SJSA1 (cell line): ENCODE measurements at places on chromosomes 2 and 18. TPM values are rescaled to one million over a fixed set of nuclear protein-coding genes. Genes with fewer than 3 reads are reported as not detected.
A peak's percentile ranks its signal among the peaks of the same experiment; 100 is the strongest.

TMEM87B gene
- total RNA-seq = 32.5 and 53.0 TPM in 2 replicates

TACR1 gene
- total RNA-seq = 0.13 TPM in 1 of 2 replicates, not detected in the other

LCT gene
- not detected in 2 replicates for total RNA-seq

AKAIN1 gene
- not detected in 2 replicates for total RNA-seq

CCDC148 gene
- total RNA-seq = 3.2 and 3.5 TPM in 2 replicates

ZNF385B gene
- not detected in 2 replicates for total RNA-seq

GRCh38 chr2:219619235-219619634 is 8.2 kb upstream of the SLC4A3 start:
- H3K27me3 ChIP-seq = peaks cover 4% of the 10 kb centered on the region; the same call in 1 of the 2 replicates
- H3K36me3 ChIP-seq = peaks cover 4% of the 10 kb centered on the region; the same call in 1 of the 2 replicates
- no peak overlapping the region for H3K4me3 ChIP-seq
- DNase-seq = no peak

DNA sequence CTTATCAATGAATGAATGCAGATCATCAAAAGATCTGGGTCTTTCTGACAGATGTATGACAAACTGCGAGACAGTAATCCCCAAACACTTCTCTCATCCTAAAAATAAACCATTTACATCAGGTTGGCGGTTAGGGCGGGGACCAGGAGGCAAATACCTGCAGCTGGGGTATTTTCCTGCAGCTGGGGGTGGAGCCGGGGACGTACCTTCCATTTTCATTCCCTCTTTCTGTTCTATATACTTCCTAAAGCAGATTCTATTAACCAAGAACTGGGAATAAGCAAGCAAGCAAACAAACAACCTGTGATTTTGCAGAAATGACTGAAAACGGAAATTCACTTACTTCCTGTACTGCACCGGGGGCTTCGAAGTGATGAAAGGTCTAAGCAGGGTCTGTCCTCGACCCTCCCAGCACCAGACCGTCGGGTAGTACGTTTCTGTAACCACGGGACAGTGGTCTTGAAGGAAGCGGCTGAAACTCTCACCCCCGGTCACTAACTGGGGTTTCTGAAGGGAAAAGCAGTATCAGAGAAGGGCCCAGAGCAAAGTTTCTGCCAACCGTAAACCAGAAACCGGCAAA is 1.2 kb downstream of the ABHD3 start:
- peaks cover 48% of the 10 kb centered on the region for H3K36me3 ChIP-seq
- H3K27ac ChIP-seq = peak overlapping the region; percentile 52
- no peak for DNase-seq
- peak overlapping the region; percentile 79 for H3K4me3 ChIP-seq
- H3K4me1 ChIP-seq = peaks cover 7% of the 10 kb centered on the region

GRCh38 chr2:29923110-29923721 is 1.8 kb upstream of the ALK start:
- no peak overlapping the region for H3K4me3 ChIP-seq
- H3K36me3 ChIP-seq = no peaks in the 10 kb centered on the region
- H3K27ac ChIP-seq = no peak overlapping the region
- peak; percentile 20 for DNase-seq
- H3K4me1 ChIP-seq = 0 out of 2 replicates have a peak, but pooled peaks cover 3% of the 10 kb centered on the region

- no peaks in the 10 kb centered on the region for H3K36me3 ChIP-seq
- H3K27ac ChIP-seq = no peak overlapping the region
- H3K27me3 ChIP-seq = no peaks in the 10 kb centered on the region; the same call in 1 of the 2 replicates
- H3K4me1 ChIP-seq = no peaks in the 10 kb centered on the region
- DNase-seq = no peak
Observed at GRCh38 chr2:206859330-206859739, 80.0 kb upstream of the CPO start.

GRCh38 chr2:152600697-152601096 is 116.6 kb downstream of the PRPF40A start:
- H3K36me3 ChIP-seq = no peaks in the 10 kb centered on the region
- H3K27ac ChIP-seq = no peak overlapping the region
- no peak overlapping the region for H3K4me3 ChIP-seq
- H3K27me3 ChIP-seq = 0 out of 2 replicates have a peak, but pooled peaks cover 2% of the 10 kb centered on the region
- no peaks in the 10 kb centered on the region for H3K4me1 ChIP-seq

- DNase-seq = no peak
- H3K27ac ChIP-seq = no peak overlapping the region
- no peaks in the 10 kb centered on the region for H3K27me3 ChIP-seq
- H3K4me1 ChIP-seq = no peaks in the 10 kb centered on the region
Observed at GRCh38 chr2:186780701-186781316, 68.2 kb downstream of the ZSWIM2 start.

DNA sequence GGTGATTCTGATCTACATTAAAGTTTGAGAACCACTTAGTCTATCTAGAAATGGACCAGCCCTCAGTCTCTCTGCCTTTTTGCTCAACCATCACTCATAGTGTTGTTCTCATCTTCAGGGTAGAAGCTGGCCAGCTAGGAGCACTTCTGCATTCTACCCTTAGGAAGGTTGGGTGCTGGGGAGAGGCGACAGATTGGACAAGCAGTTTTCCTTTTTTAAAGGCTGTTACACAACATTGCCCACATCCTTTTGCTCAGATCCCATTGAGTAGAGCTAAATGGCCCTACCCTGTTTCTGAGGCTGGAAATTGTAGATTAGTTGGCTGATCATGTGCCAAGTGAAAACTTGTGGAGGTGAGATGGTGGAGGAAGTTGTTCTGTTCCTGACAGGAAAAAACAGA is 35.6 kb downstream of the OSBPL6 start:
- no peak for DNase-seq
- H3K27ac ChIP-seq = no peak overlapping the region
- H3K4me3 ChIP-seq = no peak overlapping the region
- H3K4me1 ChIP-seq = 0 out of 2 replicates have a peak, but pooled peaks cover under 1% of the 10 kb centered on the region

DNA sequence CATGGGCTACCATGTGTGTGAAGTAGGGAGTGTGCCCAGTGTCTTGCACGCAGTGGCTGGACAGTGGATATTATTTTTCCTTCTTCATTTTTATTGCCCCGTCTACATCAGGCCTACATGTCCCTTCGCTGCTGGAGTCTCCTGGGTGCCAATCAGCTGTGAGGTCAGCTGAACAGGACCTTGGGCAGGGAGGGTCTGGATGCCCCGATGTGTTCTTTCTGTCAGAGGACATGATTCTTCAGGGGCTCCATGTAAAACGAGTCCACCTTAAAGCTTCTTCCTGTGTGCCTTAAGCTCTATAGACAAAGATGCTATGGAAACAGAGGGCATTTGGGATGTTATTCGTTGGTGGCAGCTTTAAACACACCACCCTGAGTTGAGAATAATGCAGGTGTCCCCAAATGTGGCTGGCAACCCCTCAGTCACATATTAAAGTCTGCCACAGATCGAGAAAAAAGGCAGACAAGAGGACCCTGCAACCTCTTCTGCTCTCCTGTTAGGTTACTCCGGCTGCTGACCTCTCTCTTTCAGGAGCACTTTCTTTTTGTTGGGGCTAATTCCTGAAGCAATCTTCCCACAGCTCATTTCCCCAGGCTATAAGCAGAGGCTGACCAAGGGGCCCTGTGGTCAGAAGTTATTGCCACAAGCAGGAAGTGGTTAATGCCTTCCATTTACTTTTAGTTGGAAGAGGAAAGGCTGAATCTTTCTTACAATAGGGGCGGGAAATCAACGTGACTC is 20.0 kb downstream of the GREB1 start:
- H3K36me3 ChIP-seq = no peaks in the 10 kb centered on the region
- peaks cover 13% of the 10 kb centered on the region for H3K4me1 ChIP-seq
- peak overlapping the region; percentile 13; the same call in 1 of the 2 replicates for H3K27ac ChIP-seq
- no peak overlapping the region for H3K4me3 ChIP-seq
- peaks cover 6% of the 10 kb centered on the region; the same call in 1 of the 2 replicates for H3K27me3 ChIP-seq
- DNase-seq = peak; percentile 71

GRCh38 chr2:120802867-120803484 is 67.3 kb downstream of the GLI2 start:
- H3K27me3 ChIP-seq = no peaks in the 10 kb centered on the region
- H3K36me3 ChIP-seq = peaks cover 47% of the 10 kb centered on the region
- H3K4me3 ChIP-seq = no peak overlapping the region
- no peak overlapping the region for H3K27ac ChIP-seq
- DNase-seq = no peak
- peaks cover 16% of the 10 kb centered on the region for H3K4me1 ChIP-seq
